ENCODE measurements at places on chromosomes 7 and 10.
A peak's percentile ranks its signal among the peaks of the same experiment; 100 is the strongest.

DNA sequence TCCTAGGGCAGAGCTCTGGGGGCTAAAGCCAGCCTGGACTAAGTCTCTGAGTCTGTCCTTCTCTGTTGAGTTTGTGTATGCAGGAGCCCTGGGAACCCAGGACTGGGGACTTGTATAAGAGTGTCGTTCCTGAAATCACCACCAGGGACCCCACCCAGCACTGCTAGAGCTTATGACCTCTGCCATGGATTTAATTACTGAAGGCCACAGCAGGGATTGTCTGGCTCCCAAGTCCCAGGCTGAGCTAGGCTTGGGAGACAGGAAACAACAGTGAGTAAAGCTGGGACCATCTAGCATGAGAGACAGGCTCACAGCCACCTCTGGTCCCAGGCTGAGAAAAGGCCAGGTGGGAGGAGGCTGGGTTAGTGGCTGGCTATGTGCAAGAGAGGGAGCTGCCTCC, 1.4 kb upstream of the TSPAN15 start:
- peak; percentile 16 for DNase-seq

DNA sequence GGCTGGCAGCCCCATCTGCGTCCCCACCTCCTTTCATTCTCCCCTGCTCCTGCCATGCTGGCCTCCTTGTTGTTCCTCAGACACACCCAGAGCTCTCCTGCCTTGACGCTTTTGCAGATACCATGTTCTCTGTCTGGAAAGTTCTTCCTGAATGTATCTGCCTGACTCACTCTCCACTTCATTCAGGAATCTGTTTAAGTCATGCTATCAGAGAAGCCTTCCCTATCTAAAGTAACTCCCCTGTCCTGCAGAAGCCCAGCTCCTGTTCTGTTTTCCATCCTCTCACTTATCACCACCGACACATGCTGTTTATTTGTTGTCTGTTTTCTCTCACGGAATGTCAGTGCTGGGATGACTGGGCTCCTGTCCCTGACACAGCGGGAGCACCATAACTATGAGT, 82.0 kb downstream of the AFAP1L2 start:
- DNase-seq, result no peak

DNA sequence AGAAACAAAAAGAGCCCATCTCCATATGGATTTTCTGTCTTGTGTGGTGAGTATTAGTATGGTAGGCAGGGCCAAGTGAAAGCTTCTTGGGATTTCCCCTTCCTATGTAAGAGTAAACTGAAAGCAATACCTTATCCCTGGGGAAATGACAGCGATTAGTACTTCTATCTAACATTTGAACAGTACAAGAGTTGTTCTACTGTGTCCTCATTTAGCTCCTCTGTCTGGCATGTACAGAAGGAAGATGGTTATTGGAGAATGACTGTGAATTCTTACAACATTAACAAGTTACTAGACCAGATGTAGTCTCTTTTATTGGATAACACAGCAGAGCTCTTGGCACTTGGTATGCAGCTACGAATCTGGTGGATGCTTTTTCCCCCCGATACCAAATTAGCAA, 17.9 kb upstream of the TRIL start:
- no peak for DNase-seq

- DNase-seq, result no peak
Observed at GRCh38 chr7:111561654-111561903, 713 bp downstream of the IMMP2L start.

- DNase-seq, result no peak
Observed at GRCh38 chr10:32489901-32490300, 44.0 kb downstream of the CCDC7 start.

GRCh38 chr10:82150123-82150900, 275.3 kb downstream of the NRG3 start:
- DNase-seq, result peak; percentile 4

DNA sequence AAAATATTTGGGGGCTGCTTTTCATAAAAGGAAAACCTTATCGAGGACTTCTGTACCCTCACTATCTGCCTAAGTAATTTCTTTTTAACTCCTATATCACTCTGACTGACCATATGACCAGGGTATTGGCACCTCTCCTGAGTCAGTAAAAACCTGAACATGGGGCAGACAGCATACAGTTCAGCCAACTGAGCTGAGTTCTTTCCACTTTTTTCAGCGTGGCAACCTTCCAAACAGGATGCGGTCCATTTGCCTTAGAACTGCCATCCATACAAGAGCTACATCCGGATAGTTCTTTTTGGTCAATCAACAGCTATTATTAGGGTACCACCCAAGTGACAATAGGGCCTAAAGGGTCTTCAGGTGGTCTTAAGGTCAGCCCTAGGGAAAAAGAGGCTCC, 122.6 kb downstream of the MARCHF5 start:
- no peak for DNase-seq

- no peak for DNase-seq
Observed at GRCh38 chr10:89550509-89550908, 15.1 kb upstream of the SLC16A12 start.

DNA sequence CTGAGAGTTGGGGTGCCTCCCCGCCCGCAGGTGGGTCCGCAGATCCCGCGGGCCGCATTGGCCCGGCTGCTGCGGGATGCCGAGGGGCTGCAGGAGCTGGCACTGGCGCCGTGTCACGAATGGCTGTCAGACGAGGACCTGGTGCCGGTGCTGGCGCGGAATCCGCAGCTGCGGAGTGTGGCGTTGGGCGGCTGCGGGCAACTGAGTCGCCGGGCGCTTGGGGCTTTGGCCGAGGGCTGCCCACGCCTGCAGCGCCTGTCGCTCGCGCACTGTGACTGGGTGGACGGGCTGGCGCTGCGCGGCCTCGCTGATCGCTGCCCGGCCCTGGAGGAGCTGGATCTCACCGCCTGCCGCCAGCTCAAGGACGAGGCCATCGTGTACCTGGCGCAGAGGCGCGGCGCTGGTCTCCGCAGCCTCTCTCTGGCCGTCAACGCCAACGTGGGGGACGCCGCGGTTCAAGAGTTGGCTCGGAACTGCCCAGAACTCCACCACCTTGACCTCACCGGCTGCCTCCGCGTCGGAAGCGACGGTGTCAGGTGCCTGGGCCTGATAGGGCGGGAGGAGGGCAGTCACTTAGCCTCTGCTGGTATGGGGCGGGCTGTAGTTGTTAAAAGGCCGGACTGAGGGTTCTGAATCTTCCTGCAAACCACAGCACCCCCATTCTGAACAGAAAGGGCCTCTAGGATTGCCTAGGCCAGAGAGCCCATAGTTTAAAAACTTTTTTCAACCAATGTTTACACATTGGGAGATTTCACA, 1.3 kb downstream of the FBXL15 start:
- peak; percentile 52 for DNase-seq

GRCh38 chr10:12838995-12839927, 162.3 kb downstream of the CCDC3 start:
- DNase-seq, result no peak

GRCh38 chr10:5809527-5810154, 3.6 kb downstream of the GDI2 start:
- DNase-seq, result no peak

DNA sequence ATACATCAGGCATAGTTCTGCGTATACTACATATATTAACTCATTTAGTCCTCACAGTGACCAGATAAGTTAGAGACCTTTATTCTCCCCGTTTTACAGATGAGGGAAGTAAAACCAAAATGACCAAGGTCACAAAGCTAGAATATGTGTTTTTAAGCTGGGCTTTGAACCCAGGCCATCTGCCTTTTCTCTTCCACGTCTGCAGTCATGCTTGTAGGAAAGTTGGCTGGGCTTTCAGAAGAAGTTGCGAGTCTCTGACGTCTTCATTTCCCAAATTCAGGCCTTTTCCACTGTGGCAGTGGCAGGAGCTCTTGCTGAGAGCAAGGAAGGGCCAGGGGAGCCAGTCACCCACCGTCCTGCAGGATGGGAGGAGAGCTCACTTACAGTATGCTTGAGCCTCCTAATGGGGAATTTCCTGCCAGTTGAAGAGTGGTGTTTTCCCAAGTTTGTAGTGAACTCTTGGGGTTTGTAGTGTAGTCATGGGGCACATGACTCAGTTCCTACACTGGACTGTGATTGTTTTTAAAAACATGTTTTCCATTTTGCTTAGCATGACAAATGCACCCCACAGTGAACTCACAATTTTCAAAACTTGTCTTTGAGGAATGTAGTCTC, 34.2 kb downstream of the CYP17A1 start:
- no peak for DNase-seq

- no peak for DNase-seq
Observed at GRCh38 chr10:126166797-126167196, 221.5 kb downstream of the ADAM12 start.

Measured in CD8-positive, alpha-beta T cell (primary cell).